OCI-LY7 (cell line): ENCODE measurements at places on chromosomes 16 and 17.
A peak's percentile ranks its signal among the peaks of the same experiment; 100 is the strongest.

DNA sequence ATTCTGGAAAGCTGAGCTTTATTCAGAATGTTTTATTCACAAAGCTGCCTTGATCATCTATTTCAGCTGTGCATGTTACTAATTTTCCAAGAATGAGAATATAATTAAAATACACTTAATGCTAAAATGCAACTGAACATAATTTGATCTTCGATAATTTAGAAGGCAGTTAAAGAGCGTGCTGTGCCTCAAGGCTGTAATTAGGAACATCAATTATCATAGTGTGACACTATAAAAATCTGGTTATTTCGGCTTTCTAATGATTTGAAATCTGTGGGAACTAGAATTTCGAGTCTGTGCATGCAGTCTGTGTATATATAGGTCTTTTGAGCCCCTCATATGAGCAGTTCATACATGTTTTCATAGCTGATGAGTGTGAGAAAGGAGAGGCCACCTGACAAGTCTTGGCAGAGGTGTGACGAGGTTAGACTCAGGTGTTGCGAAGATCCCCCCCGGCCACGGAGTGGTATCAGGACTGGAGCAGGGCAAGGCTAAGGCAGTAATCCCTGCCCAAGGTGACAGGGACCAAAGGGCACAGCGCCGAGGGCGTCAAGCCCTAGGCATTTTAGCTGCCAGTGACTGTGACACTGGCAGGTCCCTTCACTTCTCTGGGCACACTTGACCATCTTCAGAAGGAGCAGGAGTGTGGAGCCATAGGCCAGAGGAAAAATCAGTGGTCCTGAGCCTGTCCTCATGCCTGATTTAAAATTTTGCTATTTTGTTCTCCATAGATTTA is 328.5 kb downstream of the SNX29 start:
- no peak for DNase-seq

- DNase-seq: no peak
Measured at GRCh38 chr17:45990886-45991285, 8.2 kb upstream of the STH start.

- no peak for DNase-seq
Measured at GRCh38 chr16:75340741-75341491, 89.5 kb upstream of the BCAR1 start.

GRCh38 chr16:7382521-7382920 is 49.9 kb downstream of the RBFOX1 start:
- DNase-seq: no peak

GRCh38 chr16:11689031-11689840 is 21.0 kb downstream of the SNN start:
- DNase-seq: peak; percentile 91

- no peak for DNase-seq
Measured at GRCh38 chr17:47413872-47414271, 90.1 kb downstream of the EFCAB13 start.

DNA sequence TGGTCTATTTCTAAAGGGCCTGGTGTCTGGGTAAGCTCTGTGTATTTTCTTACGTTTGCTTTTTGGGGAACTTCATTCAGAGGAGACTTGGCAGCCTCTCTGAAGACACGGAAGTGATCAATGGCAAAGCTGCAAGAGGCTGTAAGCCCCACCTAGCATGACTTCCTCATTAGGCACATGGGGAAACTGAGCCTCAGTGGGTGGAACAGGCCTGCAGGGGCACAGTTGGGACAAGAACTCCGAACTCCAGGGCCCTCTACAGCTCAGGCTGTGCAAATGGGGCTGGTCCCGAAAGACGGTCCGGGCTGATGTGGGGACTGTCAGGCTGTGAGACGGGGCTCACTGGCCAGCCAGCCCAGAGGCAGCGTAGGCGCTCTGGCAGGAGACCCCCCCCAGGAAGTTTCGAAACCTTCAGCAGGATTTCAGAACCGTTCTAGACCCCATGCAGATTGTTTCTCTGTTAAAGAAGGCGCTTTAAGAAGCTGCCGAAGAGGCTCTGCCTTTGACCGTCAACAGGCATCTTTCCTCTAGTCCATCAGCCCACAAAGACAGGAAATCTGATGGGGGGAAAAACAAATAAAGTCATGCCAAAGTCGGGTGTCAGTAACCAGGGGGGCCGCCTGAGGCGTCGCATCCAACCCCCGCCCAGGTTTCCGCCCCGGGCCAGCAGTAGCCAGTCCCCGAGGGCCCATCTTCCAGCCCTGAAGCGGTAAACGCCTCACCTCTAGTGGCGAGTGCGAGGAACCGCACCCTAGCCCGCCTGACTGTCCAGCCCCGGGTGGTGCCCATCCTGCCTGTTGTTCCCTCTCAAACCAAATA is 79.8 kb upstream of the TBC1D3K start:
- DNase-seq: peak; percentile 49

DNA sequence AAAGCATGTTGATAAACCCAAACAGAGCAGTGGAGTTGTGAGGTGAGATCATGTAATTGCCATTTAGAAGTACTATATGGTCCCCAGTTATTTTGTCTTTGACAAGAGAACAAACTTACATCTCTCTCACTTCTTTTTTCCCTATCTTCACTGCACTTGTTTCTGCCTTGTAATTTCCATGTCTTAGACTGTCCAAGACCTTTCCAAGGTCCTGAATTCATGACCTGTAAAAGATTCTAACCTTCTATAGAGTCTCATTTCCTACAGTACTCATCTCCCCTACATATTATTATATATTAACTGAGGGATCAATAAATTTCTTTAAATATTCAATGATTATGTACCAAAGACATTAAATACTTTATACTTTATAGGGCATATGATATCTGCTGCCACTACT is 295.3 kb upstream of the KIF2B start:
- DNase-seq: no peak
